Activated T-helper 17 cell treated with anti-CD3 and anti-CD28 coated beads, Interleukin-2, amount 50 U/mL, for 72 hours (primary cell): ENCODE measurements at places on chromosomes 13 and 19.

DNA sequence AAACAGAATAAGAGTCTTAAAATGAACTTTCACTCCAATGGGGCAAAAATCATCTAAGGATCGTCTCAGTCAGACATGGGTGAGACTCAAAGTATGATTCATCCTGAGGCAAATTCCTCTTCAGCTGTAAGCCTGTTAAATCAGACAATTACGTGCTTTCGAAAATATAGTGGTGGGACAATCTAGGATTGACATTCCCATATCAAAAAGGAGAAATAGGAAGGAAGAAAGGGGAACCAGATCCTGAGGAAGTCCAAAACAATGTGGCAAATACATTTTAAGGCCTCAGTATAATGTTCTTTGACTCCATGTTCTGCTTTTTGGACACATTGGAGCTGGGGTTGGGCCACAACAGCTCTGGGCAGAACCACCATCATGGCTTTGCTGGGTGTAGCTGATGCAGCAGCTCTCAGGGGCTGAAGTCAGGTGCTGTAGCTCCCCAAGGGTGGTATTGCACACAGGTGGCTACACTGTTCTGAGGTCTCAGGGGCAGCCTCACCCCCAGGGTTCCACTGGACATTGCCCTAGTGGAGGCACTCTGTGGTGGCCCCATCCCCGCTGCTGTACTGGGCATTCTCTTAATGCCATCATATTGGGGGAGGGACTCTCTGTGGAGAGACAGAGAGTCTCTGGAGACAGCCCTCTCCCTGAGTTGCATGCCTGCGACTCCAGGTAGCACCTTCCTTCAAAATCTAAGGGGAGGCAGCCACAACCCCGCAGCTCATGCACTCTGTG lies 5.7 kb upstream of the FPR3 start:
- ATAC-seq: no peak

DNA sequence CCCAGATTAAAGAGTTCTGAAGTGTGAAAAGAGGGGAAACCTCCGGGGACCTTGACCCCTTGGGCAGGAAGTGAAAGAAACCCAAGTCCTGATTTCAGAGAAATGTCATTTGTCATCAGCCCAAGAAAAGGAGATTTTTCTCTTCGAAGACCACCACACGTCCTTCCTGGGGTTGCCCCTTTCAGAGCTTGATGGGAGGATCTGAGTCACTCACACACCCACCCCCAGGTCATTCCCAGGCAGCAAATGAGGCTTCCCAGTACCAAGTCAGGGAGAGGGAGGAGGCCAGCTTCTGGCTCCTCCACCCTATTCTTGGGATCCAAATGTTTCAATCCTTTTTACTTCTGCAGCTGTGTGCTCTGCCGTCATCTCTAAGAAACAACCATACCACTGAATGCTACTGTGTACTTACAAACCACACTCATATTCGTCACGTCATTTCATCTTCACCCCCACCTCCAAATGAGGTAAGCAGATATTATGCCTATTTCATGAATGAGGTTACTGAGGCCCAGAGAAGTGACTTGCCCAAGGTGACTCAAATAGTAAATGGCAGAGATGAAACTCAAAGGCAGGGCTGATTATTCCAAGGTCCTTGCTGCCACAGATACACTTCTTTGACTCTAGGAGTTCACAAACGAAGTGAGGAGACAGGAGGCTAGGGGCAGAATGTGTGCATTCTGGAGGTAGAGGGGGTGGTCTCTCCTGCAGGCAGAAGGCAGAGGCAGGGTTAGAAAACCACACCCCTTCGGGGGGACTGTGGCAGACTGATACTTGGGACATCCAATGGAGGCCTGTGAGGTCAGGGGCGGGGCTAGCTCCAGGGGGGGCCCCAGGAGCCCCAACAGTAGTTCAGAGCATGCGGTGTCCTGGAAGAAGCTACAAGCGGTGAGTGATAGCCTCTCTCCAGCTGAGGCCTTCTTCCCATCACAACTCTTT lies 5.0 kb upstream of the KMT2B start:
- peak; percentile 55 for ATAC-seq

- ATAC-seq: no peak
Observed at GRCh38 chr13:28527629-28528028, 32.7 kb upstream of the FLT1 start.

DNA sequence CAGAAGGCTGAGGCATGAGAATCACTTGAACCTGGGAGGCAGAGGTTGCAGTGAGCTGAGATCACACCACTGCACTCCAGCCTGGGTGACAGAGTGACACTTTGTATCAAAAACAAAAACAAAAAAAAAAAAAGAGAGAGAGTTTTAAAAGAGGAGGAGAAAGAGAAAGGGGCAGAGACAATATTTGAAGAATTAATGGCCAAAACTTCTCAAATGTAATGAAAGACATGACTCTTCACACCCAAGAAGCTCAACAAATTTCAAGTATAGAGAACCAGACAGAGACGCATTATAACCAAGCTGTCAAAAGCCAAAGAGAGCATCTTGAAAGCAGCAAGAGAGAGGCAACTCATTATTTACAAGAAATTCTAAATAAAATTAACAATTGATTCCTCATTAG lies 36.9 kb upstream of the USP12 start:
- no peak for ATAC-seq

DNA sequence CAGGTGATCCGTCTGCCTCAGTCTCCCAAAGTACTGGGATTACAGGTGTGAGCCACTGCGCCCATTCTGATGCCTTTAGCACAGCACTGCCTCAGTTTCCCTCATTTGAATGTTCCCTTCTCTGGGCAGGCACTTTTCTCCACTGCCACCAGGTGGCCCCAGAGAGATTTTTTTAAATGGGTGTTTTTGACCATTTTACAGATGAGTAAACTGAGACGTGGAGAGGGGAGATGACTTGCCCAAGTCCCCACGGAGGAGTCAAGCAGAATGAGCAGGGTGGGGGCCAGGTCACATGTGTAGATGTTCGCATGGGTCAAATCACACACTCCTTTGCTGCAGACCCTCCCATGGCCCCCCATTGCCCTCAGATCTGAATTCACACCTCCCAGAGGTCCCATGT lies 3.2 kb upstream of the PDE4C start:
- no peak for ATAC-seq

- no peak for ATAC-seq
Observed at GRCh38 chr13:50766013-50766412, 77.5 kb downstream of the DLEU7 start.

DNA sequence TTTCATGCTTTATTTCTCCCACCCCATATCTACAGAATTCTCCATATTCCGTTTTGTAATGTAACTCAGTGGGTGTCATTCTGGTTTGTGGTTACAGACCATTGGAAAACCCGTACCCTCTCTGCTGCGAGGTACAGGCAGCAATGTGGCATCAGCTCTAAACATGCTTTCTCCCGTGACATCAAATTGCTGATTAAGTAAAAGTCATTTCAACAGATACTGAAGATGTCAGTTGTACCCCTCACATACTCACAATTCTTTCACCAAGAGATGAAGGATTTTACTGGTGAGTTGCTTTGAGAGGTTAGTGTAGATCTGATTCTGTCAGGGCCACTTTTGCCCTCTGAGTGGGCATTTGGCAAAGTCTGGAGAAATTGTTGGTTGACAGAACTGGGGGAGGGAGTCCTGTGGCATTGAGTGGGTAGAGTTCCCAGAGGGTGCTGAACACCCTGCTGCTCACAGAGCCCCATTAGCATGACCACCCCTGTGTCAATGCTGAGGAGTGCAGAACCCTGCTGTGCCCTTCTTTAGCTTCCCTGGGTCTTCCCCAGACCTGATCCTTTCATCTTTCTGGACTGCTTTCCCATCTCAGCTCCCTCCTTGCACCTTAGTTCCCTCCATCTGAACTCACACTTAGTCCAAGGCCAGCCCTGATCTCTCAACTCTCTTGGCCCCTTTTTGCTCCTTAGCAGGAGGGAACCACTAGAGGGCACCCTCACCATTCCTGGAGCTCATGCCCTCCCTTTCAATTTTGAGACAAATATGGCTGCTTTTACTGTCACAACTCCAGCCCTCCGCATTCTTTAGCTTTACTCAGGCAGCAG lies 39.9 kb upstream of the CEACAM8 start:
- ATAC-seq: peak; percentile 60

GRCh38 chr13:98014766-98015165 lies 61.3 kb downstream of the IPO5 start:
- no peak for ATAC-seq

DNA sequence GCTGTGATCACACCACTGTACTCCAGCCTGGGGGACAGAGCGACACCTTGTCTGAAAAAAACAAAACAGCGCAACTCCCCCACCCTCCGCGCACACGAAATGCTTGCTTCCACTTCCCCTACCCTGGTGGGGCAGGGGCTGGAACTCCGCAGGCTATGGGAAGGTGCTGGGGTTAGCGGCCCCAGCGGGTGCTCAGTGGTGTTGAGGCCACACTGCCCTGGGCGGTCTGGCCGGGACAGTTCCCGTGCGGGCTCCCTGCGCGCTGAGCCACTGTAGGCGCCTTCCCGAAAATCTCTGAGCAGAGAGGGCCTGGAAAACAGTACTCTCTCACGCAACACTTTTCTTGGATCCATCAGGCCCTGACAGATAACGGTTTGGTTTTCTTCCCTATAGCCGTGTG lies 1.1 kb upstream of the WTIP start:
- no peak for ATAC-seq

DNA sequence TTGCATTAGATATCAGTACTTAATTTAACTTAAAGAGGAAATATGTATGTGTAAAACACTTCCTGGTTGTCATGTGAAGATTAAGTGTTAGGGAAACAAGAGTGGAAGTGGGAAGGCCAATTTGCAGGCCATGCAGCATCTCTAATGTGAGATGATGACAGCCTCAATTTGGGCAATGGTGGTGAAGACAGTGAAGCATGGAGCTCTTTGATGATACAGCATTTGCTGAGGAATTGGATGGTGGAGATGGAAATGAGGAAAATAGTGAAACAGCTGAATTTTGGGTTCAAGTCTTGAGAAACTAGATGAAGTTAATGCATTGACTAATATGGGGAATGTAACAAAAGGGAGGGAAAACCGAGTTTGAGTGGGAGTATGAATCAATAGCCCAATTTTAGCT lies 231.7 kb upstream of the MIR17HG start:
- no peak for ATAC-seq

- no peak for ATAC-seq
Observed at GRCh38 chr19:46533078-46533620, 37.5 kb upstream of the PNMA8B start.

DNA sequence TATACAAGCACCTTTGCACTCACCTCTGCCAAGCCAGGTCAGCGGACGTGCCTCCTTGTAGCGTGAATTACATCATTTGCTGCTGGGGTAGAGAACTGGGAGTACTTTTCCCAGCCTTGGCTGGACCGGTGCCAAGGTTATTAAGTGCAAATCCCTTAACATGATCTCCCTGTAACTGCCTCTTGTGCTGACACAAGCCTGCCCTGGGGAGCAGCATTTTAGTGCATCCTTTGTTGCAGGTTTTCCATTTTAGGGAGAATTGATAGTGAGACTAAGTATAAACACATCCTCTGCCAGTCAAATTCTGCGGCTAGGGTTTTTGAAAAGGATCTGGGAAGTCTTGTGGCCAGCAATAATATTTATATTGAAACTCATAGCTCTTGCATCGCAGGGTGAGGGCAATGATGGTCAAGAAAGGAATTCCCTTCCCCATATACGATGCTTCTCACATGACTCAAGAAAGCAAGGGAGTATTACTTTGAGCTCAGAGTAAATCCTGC lies 32.7 kb upstream of the DCLK1 start:
- no peak for ATAC-seq

DNA sequence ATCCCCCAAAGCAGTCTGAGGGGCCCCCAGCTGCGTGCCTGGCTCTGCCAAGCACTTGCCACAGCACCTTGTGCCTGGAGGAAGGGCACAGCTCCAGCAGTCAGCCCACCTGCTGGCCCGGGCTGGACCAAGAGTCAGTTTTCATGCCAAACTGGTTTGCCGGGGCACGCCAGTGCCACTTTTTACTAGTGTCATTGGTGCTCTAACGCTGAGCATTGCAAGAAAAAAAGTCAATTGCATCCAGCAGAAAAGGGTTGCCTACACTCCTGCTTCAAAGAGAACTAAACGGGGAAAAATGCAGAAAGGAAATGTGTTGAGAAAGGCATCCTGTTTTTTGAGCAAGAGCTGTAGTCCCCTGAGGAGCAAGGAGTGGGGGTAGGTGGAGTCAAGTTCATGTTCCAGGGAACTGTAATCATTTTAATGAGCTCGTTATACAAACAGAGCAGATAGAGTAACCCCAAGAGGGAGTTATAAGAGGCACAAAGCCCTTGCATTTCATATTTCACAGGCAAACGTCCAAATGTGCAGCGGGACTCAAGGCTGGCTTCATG lies 68.4 kb downstream of the F2RL3 start:
- ATAC-seq: no peak

GRCh38 chr19:5558101-5558621 lies 9.6 kb downstream of the TINCR start:
- ATAC-seq: no peak

- no peak for ATAC-seq
Observed at GRCh38 chr13:75770592-75771011, 134.5 kb downstream of the LMO7 start.

- ATAC-seq: peak; percentile 80
Observed at GRCh38 chr19:34171877-34172660, at the start of gene LSM14A. TSS of gene LSM14A (plus strand) at chr19:34172504. CDS start at chr19:34172643, 139 bp downstream.

DNA sequence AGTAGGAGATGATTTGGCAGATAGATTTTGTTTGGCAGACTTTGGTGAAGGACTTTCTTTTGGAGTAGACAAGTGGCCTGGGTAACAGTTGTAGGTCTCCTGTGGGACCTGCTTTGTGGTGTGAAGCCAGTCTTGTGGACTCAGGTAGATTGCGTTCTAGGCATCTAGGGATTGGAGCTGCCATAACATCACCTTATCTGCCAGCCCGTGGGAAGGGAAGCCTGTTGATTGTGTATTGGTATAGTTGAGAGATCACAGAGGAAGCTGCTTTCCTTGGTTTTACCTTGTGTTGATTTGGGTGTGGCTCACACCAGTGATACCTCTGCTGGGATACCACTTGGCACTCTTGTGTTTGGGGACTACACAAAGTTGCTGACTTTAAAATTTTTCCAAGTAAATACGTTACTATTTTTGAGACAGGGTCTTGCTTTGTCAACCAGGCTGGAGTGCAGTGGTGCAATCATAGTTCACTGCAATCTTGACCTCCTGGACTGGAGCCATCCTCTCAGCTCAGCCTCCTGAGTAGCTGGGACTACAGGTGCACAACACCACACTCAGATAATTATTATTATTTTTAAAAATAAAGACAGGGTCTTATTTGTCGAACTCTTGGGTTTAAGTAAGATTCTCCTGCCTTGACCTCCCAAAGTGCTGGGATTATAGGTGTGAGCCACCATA lies 7.8 kb downstream of the HNRNPM start:
- ATAC-seq: no peak

DNA sequence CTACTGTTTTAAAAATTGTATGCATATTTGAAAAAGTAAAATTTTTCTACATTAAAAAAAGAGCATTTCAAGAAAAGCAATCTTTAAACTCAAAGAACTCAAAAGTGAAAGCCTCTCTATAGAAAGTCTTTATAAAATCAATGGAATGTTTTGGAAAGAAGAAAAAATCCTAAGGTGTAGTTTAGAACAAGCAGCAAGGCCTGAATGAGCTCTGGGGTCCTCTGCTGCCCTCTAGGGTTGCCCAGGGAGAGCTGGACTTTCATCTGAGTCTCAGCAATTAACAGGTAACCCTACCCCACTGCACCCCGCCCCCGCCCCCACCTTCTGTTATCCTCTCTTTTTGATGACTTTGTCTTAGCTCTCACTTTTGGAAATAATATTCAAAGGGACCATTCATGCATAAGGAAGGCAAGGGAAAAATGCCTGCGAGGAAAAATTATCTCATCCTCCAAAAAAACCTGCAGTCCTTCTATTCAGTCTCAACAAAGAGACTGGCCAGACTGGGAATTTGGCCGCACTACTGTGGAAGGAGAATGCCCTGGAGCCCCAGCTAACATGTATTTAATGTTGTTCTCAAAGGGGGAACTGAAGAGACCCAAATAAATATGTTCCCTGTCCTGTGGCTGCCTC lies 24.1 kb downstream of the SLC25A30 start:
- ATAC-seq: no peak

GRCh38 chr13:73622381-73622780 lies 511.8 kb downstream of the KLF12 start:
- no peak for ATAC-seq
